ENCODE measurements at places on chromosomes 13 and 19.

- no peak for DNase-seq
Observed at GRCh38 chr19:8336660-8337059, 6.4 kb downstream of the KANK3 start.

DNA sequence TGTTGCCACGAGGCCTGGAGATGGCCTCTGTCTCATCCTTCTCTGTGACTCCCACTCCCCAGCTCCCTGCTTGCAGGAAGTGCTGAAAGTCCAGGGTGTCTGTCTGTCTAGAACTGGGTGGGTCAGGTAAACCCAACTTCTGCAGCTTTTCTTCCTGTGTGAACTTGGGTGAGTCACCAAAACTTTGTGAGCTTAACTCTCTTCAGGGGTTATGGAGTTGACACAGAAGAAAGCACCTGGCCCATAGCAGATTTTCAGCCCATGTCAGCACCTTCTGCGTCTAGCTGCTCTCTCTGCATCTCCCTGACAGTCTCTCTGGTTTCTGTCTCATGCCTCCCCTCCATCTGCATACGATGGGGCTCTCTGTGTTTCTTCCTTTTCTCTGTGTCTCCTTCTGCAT, 4.2 kb upstream of the CACNG7 start:
- DNase-seq: no peak

DNA sequence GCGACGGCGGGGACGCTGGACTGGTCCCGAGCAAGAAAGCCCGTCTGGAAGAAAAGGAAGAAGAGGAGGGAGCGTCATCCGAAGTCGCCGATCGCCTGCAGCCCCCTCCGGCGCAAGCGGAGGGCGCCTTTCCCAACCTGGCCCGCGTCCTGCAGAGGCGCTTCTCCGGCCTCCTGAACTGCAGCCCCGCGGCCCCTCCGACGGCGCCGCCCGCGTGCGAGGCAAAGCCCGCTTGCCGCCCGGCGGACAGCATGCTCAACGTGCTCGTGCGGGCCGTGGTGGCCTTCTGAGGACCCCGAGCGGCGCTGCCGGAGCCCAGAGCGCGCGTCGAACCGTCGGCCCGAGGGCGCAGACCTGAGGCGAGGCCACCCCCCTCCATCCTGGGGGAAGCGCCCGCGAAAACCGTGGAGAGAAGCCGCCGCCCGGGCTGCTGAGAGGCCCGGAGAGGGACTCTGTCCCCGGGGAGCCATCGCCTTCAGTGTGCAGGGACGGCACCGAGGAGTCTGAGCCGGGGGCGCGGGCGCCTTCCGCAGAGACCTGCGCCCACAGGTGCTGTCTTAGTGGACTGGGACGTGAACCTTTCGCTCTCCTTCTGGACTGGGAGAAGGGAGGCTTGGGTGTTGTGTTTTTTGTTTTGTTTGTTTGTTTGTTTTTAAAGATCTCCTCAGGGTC, 3.5 kb downstream of the IER2 start:
- peak; percentile 39 for DNase-seq

DNA sequence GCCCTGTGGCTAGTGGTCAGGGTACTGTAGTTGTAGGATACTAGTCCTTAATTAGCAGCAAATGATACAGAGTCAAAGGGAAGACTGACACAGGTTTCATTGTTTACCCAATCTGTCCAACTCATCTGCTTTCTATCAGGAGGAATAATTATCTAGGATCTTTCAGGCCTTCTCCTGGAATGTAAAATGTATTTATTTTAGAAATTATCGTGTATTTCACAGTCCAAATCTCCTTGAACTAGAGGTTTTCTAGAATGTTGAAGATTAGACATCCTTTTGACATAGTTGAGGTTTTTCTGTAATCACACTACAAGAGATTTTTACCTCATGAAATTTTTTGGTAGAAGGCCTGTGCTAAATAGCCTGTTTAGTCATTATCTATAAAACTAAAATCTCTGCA, 1694.8 kb upstream of the PCDH20 start:
- DNase-seq: peak; percentile 2

- no peak for DNase-seq
Observed at GRCh38 chr19:51903192-51903591, 1.6 kb downstream of the ZNF649 start.

- peak; percentile 62 for DNase-seq
Observed at GRCh38 chr13:28349371-28349770, 145.6 kb downstream of the FLT1 start.

DNA sequence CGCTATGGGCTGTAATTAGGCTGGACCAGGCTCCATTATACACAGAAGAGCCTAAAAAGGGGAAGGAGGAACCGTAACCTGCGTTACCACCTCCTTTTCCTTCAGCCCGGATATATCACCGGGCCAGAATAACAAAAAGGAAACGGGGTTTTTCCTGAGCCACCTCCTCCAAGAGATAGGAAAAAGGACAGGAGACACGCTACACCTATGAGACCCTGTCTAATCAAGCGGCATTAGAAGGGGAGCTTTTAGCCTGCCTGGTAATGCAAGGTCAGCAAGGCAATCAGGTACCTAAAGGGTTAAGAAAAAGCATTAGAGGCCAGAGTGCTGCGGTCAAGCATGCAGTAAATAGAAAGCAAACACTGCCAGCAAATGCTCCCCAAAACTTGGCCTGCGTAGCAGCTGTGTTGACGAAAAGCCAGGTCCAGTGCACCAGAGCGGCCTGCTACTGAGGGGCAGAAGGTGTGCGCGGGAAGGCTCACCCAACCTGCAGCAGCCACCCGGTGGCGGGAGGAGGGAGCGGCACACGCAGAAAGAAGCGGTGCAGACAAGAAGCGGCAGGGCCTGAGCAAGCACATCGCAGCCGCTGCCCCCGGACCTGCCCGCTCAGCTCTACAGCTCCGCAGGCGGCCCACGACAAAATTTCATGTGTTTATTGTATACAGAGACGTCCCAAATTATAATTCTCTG, 1466.1 kb downstream of the UQCRFS1 start:
- no peak for DNase-seq

DNA sequence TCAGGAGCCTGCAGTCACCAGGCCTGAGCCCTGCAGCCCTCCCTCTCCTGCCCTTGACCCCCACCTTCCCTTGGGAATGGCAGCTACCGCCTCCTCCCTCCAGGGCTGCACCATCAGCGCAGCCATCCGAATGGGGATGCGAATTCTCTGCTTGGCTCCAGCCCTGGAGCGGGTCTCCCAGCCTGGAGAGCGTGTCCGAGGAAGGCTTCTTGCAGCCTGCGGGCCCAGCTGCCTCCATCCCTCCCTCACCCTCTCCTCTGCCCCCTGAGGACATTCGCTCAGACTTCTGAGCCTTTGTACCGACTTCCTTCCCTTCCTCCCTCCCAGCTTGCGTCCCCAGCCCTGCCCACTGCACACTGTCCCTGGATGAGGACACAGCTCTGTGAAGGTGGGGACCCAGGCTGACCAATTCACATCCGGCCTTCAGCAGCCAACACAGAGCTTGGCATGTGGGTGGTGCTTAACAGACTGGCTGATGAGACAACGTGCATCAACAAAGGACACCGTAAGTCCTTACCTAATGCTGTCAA, 6.0 kb upstream of the NKPD1 start:
- DNase-seq: no peak

- no peak for DNase-seq
Observed at GRCh38 chr13:62096652-62097051, 681.0 kb upstream of the PCDH20 start.

- no peak for DNase-seq
Observed at GRCh38 chr13:100983111-100983510, 308.5 kb upstream of the TMTC4 start.

- no peak for DNase-seq
Observed at GRCh38 chr19:46502891-46503290, 7.2 kb upstream of the PNMA8B start.

DNA sequence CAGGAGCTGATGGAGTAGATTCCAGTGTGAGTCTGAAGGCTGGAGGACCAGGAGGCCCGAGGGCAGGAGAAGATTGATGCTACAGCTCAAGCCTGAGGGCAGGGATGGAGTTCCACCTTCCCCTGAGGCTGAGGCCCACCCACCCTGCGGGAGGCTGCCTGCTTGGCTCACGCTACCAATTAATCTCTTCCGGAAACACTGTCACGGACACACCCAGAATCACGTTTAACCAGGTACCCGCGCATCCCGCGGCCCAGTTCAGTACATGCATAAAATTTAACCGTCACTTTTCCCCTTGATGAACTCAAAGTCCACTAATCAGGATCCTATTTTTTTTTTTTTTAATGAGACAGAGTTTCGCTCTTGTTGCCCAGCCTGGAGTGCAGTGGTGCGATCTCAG, 5.2 kb upstream of the ZNF628 start:
- no peak for DNase-seq

DNA sequence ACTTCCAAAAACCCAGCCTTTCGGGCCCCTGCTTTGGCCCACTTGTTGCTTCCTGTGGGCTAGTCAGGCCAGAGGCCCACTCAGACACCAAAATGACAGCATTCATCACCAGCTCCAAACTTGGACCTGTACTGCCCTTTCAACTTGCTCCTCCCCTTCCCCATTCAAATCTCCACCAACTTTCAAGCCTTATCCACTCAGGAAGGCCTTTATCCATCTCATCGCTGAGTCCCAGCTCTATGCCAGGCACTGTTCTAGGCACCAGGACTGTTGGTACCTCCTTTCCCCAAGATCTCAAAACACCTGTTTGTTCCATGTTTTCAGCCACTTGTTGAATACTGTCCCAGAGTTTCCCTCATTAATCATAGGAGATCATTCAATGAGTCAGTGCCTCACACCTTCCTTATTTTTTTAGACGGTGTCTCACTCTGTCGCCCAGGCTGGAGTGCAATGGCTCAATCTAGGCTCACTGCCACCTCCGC, 1011.4 kb downstream of the UQCRFS1 start:
- DNase-seq: no peak

DNA sequence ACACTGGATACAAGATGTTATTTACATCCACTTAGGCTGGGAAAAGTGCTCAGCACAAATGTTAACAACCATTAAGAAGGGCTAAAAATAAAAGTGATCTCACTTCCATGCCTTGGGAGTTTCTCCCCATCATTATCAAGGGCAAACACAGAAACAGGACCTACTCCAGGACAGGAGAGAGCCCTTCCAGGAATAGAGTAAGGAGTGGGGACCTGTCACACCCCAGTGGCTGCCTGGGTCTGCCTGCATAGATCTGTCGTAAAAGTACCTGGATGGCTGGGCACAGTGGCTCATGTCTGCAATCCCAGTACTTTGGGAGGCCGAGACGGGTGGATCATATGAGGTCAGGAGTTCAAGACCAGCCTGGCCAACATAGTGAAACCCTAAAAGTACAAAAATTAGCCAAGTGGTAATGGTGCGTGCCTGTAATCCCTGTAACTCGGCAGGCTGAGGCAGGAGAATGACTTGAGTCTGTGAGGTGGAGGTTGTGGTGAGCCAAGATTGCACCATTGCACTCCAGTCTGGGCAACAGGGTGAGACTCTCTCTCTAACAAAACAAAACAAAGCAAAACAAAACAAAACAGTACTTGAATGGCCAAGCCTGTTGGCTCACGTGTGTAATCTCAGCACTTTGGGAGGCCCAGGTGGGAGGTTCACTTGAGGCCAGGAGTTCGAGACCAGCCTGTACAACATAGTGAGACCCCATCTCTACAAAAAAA, 5.6 kb downstream of the ATP8A2 start:
- no peak for DNase-seq

DNA sequence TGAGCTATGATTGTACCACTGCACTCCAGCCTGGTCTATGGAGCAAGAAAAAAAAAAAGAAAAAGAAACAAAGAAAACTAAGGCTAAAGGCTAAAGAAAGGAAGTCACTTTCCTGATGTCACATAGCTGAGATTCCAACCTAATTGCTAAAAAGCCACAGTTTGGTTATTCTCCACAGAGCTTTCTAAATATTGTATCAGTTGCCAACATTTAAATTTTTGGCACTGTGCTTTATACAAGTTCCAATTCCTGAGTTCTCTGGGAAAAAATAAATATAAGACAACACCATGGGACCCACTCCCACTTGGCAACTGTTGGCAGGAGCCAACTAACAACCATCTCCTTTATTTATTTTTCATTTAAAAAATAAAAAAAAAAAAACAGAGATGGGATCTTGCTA, 11.2 kb upstream of the LYPD3 start:
- peak; percentile 86 for DNase-seq

DNA sequence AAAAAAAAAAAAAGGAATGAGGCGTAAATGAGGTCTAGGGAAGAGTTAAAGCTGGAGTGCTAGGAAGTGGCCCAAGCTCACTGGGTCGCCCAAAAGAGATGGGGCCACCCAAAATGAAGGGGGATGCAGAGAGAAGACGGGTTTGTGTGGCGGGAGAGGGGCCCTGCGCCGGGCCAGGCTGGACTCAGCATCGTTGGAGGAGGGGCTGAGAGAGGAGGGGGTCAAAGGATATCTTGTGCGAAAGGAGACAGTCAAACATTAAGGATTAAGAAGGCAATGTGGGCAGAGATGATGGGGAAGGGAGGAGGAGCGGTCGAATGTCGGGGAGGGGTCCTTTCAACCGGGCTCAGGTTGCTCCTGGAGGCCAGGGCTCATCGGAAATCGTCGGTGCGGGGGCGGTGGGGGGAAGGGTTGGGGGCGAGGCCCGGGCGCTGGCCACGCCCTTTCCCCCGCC, 825 bp upstream of the CARM1 start:
- no peak for DNase-seq

DNA sequence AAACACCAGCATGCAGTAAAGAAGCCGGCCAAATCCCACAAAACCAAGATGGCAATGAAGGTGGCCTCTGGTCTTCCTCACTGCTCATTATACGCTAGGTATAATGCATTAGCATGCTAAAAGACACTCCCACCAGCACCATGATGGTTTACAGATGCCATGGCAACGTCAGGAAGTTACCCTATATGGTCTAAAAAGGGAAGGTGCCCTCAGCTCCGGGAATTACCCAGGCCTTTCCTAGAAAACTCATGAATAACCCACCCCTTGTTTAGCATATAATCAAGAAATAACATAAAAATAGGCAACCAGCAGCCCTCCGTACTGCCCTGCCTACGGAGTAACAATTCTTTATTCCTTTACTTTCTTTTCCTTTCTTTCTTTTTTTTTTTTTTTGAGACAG, 21.1 kb upstream of the PLEKHF1 start:
- no peak for DNase-seq

- DNase-seq: no peak
Observed at GRCh38 chr19:2425622-2426581, 1.5 kb downstream of the TIMM13 start.

DNA sequence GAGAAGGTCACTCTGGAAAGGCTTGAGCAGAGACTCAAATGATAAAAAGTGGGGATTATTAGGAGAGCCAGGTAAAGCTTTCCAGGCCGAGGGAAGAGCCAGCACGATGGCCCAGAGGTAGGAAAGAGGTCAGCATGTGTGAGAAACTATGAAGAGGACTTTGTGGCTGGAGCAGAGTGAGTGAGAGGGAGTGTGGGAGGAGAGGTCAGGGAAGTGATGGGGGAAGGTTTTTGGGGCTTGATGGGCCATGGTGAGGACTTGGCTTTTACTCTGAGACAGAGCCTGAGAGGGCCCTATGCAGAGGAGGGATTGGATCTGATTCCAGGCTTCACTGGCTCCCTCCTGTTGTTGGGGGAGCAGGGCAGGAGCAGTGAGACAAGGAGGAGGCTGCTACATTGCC, 5.3 kb downstream of the CATSPERG start:
- no peak for DNase-seq

GRCh38 chr19:53246498-53246897, 8.2 kb downstream of the ZNF677 start:
- no peak for DNase-seq

Measured in fibroblast of skin of scalp (primary cell).